ENCODE measurements at places on chromosomes 6 and 20.

DNA sequence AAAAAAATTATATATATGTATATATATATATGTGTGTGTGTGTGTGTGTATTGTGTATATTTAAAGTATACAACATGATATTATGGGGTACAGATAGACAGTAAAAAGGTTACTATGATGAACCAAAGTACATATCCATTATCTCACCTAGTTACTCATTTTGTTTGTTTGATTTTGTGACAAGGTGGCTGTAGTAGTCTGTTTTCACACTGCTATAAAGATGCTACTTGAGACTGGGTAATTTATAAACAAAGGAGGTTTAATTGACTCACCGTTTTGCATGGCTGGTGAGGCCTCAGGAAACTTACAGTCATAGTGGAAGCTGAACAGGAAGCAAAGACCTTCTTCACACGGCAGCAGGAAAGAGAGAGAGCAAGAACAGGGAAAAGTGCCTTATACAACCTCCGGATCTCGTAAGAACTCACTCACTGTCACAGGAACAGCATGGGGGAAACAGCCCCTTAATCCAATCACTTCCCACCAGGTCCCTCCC lies 30.2 kb upstream of the DACT2 start:
- DNase-seq: no peak

- no peak for DNase-seq
Observed at GRCh38 chr6:80435457-80435856, 329.0 kb downstream of the BCKDHB start.

- DNase-seq: no peak
Observed at GRCh38 chr6:113968472-113968871, 2.5 kb downstream of the HDAC2 start.

DNA sequence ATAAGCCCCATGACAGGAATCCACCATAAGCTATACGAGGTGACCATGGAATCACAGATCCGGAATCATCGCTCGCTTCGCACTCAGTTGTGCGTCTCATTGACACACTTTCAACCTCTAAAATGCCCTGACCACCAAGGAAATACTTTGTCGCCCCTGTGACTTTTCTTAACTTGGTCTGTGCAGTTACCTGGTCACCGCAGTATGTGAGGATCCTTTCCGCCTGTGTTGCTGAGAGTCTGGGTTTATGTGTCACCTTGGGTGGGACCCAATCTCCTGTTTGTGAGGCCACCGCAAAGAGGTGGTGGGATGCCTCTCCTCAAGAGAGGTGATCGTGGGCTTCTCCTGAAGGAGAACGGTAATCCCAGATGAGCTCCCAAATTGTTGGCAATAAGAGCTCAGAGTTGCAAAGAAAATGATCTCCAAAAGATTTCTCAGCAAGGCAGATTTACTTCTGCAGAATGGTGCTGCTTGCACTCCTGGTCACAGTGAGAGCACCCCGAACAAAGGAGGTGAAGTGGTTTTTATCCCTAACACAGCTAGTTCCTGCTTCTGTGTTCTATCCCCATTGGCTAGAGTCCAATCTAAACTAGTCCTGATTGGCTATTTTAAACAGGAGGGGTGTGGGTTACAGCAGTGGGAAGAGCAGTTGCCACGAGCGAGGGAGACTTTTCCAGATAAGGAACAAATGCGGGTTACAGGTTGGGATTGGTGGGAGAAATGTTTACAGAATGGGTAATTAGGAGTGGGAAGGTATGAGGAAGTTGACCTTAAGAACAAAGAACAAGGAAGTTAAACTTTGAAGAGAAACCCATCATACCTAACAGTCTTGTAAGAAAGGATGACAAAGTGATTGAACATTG lies 9.1 kb upstream of the ZNFX1 start:
- DNase-seq: no peak

GRCh38 chr6:51514748-51515402 lies 572.5 kb downstream of the PKHD1 start:
- DNase-seq: no peak

DNA sequence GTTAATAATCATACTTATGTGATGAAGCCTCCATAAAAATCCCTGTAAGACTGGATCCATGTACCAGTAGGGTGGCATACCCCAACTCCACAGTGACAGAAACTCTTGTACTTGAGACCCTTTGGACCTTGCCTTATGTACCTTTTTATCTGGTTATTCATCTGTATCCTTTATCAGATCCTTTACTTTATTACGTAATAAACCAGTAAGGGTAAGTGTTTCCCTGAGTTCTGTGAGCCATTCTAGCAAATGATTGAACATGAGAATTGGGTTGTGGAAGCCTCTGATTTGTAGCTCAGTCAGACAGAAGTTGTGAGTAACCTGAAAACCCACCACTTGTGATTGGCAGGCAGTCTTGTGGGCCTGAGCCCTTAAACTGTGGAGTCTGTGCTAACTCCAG lies 229.7 kb downstream of the FOXA2 start:
- DNase-seq: no peak

GRCh38 chr6:90284236-90285041 lies 12.2 kb downstream of the BACH2 start:
- no peak for DNase-seq

- DNase-seq: no peak
Observed at GRCh38 chr6:42615518-42615917, 51.7 kb downstream of the UBR2 start.

GRCh38 chr6:106220485-106220884 lies 105.1 kb downstream of the ATG5 start:
- no peak for DNase-seq

GRCh38 chr6:70310063-70310694 lies 7.3 kb upstream of the COL9A1 start:
- no peak for DNase-seq

GRCh38 chr6:31418251-31418650 lies 14.9 kb downstream of the MICA start:
- DNase-seq: no peak

GRCh38 chr6:93677264-93677965 lies 258.1 kb upstream of the EPHA7 start:
- no peak for DNase-seq

- no peak for DNase-seq
Observed at GRCh38 chr20:10527781-10528180, 92.7 kb downstream of the SLX4IP start.

DNA sequence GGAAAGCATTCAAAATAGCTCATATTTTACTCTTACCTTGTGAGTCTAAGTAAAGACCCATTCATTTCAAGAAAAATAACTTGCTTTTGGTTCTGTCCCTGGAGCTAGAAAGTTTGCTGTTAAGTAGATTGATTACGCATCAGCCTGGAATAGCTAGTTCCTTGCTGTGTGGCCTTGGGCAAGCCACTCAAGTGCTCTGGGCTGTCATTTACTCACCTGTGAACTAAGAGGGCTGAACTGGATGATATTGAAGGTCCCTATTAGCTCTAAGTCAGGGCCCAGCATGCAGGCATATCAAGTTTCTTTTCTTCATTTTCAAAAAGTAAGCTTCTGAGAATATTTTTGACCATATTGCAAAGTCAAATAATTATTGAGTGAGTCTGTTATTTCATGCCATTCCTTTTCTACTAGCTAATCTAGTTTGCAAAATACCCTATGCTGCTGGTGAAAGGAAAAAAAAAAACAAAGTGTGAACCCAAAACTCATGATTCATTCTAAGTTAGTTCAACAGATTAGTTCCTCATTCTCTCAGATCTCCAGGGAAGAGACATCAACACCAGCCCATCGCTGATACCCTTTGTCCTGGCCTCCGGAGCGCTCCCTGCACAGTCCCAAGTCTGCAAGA lies 106.5 kb upstream of the GMDS start:
- DNase-seq: no peak

GRCh38 chr6:39695447-39695846 lies 29.8 kb downstream of the KIF6 start:
- no peak for DNase-seq

- DNase-seq: no peak
Observed at GRCh38 chr6:154792761-154793160, 59.5 kb downstream of the SCAF8 start.

- DNase-seq: no peak
Observed at GRCh38 chr6:98835149-98836024, 1.0 kb downstream of the POU3F2 start.

Measured in stimulated activated CD4-positive, alpha-beta T cell treated with anti-CD3 and anti-CD28 coated beads, Interleukin-12 subunit alpha, Interleukin-12 subunit beta, amount 100 ng/mL, for 4 hours (primary cell).